ENCODE measurements at places on chromosomes 3 and 15.

DNA sequence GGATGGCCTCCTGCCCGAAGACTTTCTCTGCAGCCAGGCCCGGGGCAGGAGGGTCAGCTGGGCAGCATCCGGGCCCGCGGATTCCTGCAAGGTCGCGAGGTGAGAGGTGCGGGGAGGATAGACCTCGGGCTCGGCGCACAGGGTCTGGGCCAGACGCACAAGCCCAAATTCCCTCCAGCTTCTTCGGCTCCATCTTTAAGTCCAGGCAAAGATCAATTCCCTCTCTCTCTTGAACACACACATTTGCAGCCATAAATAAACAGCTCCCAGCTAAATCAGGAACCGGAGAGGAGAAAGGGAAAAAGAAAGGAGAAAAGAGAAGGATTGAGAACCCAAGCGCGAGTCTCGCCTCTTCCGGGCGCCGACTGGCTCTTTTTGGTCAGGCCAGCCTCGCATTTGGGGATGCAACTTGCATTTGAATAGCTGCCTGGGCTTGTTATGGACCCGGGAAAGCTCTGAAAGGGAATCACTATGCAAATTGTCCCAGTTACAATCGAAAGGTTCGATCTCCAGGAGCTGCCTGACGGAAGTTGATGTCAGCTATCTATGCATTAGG lies 14.5 kb upstream of the ONECUT1 start:
- no peak for DNase-seq

GRCh38 chr3:121834157-121834670 lies 646 bp downstream of the IQCB1 start:
- no peak for DNase-seq

- DNase-seq = no peak
Measured at GRCh38 chr15:78951841-78952238, 7.0 kb upstream of the CTSH start.

GRCh38 chr3:101778385-101779046 lies 495 bp upstream of the NXPE3 start:
- DNase-seq = no peak

All from CD4-positive, alpha-beta T cell treated with Interferon gamma for 1 hour (primary cell).